ENCODE measurements at places on chromosomes 5 and 9. TPM values are rescaled to one million over a fixed set of nuclear protein-coding genes. Genes with fewer than 3 reads are reported as not detected.

DNA sequence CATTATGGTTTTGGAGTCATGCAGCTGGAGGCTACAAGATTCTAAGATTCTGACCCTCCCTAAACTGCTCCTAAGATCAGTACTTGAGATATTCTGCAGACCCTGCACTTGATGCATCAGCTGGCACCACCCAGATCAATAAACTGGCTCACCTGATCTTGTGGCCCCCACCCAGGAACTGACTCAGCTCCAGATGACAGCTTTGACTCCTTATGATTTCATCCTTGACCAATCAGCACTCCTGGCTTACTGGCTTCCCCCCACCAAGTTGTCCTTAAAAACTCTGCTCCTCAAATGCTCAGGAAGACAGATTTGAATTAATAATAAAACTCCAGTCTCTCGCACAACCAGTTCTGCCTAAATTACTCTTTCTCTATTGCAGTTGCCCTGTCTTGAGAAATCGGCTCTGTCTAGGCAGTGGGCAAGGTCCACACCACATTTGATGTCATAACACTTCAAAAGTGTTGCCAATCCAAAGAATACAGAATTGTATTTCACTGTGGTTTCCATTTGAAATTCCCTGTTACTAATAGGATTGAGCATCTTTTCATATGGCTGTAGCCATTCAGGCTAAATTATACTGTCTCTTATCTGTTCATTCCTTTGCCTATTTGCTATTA lies 14.8 kb upstream of the SLC30A5 start:
- DNase-seq: no peak

DNA sequence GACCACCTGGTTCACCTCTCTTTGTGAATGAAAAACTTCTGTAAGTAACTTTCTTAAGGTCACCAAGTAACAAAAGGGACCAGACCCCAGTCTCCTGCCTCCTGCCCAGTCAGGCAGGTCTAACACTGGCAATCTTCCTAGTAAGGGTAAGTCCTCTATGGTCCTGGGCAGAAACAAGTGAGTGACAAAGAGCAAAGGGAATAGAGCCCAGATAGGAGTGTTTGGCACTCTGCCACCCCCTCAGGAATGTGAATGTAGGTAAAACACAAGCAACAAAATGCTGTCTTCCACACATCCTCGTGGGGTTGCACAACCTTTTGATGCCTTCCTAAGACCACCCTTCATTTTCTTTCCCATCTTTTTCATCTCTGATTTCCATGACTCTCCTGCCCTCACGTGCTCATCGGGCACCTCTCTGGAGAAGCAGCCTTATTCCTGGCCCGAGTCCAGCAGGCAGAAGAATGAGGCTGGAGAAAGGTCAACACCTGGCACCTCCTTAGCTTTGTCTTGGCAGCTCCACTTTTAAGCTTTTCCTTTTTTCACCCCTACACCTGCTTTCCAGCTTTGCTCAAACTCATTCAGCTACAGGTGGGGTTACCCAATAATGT lies 90.2 kb upstream of the LHFPL2 start:
- no peak for DNase-seq

GRCh38 chr9:134422301-134423090 lies 96.2 kb downstream of the RXRA start:
- DNase-seq: no peak

- DNase-seq: no peak
Measured at GRCh38 chr5:56019306-56020272, 24.8 kb upstream of the IL6ST start.

GRCh38 chr5:82885627-82886389 lies 191.4 kb downstream of the TMEM167A start:
- DNase-seq: no peak

Gene SLC6A7
- not detected for polyA plus RNA-seq

Gene GLRA1
- not detected for polyA plus RNA-seq

Gene EQTN
- not detected for polyA plus RNA-seq

GRCh38 chr9:100086097-100086635 lies 12.6 kb downstream of the ERP44 start:
- no peak for DNase-seq

DNA sequence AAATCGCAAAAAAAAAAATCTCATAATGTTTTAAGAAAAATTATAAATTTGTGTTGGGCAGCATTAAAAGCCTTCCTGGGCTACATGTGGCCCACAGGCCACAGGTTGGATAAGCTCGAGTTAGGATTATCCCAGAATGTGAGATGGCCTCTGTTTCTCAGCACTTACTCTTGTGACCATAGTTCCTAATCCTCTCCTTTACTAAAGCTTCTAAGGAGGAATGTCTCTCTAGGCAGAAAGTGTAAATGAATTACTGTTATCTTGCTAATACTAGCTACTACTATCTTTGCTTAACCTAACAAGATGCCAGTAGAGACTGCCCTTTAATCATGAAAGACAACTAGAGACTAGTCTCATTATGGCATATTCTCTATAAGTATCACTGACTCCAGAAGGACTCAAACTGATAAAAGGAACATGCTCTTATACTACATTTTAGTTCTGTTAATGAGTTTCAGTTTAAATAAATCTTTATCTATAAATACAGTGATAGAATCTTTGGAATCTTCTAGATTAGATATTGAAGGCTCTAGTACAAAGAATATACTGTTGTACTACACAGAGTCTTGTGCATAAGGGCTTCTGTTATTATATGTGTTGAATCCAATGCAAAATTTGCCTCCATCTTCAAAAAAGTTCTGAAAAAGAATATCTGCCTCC lies 13.8 kb downstream of the INVS start:
- DNase-seq: no peak

DNA sequence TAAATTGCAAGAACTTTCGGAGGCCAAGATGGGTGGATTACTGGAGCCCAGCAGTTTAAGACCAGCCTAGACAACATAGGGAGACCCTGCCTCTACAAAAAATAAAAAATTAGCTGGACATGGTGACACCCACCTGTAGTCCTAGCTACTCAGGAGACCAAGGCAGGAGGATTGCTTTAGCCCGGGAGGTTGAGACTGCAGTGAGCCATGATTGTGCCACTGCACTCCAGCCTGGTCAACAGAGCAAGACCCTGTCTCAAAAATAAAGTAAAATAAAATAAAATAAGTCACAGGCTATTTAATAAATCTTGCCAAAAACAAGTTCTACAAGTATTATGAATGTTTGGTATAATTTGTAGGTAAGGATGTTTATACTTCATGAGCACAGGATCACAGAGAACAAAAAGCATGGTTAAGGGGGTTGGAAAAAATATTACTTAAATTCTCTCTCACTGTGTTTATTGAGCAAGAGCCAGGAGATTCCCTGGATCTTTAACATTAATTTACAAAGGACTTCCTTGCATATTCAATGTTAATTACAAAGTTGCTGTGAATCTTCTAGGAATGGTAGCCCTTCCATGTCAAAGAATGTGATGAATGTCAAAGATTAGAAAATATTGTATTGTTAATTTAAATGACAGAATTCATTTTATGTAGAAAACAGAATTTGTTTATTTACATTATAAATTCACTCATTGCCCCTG lies 164.0 kb downstream of the RFX3 start:
- DNase-seq: no peak

Gene CSNK1G3
- polyA plus RNA-seq: 28.5 TPM

DNA sequence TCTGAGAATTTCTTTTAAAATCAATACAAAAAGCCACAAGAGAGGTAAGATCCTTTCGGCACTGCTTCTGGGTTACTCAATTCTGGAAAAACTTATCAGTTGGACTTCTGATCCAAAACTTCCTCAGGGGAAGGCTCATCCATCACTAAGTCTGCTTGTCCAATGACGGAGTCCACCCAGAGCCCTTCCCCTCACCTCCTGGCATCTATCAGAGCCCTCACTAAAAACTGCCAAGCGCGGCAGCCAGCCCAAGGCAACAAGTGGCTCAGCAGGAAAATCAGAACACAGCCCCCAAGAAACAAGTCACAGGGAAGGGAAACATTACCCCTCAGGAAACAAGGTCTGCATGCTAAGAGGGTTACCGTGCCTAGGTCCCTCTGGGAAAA lies 869 bp upstream of the ESM1 start:
- DNase-seq: no peak

DNA sequence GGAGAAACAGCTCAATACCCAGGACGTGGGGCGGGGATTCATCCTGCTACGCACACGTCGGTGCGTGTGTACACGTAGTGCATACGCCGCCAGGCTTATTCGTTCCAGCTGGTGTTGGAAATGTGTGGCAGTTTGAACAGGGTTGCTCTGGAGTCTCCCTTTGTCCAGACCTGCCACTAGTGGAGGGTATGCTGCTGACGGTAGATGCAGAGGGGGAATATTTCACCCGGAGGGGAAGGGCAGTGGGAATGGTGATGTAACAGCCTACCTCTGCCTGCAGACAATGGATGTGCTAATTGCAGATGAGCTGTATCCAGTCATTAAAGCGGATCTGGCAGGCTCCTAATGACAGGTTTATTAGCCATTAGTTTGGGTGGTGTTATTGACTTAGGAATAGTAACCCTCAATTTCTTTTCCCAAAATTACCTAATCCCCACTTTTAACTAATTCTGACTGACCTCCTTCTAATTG lies 142.7 kb downstream of the PAX5 start:
- DNase-seq: no peak

GRCh38 chr9:128611600-128612394 lies 44.9 kb downstream of the DYNC2I2 start:
- DNase-seq: no peak

- no peak for DNase-seq
Measured at GRCh38 chr9:7315746-7316145, 483.8 kb downstream of the DMAC1 start.

- DNase-seq: no peak
Measured at GRCh38 chr5:9335754-9336495, 209.9 kb downstream of the SEMA5A start.

DNA sequence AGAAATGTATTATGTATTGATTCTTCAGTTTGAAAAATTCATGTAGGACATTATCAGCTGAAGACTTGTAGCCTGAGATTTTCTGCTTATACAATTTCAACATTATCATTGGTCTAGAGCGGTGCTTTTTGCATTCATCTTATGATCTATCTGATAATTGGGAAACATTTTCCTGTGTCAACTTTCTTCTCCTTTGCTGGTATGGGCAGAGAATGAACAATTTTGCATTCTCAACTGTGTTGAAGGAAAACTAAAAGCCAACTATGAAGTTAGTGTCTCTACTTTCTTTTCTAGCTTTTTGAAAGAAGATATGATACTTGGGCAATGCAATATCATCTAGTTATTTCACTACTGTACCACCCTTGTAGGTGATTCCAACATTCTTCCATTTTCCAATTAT lies 10.3 kb downstream of the ZFR start:
- DNase-seq: no peak
